Central memory CD8-positive, alpha-beta T cell (primary cell): ENCODE measurements at places on chromosomes 6 and 20.

GRCh38 chr6:64023693-64024092 lies 388.1 kb downstream of the PHF3 start:
- H3K4me3 ChIP-seq: no peak overlapping the region
- H3K27me3 ChIP-seq: no peaks in the 10 kb centered on the region
- H3K36me3 ChIP-seq: no peaks in the 10 kb centered on the region
- no peaks in the 10 kb centered on the region for H3K4me1 ChIP-seq

GRCh38 chr6:144447472-144447871 lies 162.3 kb downstream of the UTRN start:
- H3K27me3 ChIP-seq: no peaks in the 10 kb centered on the region
- no peak for DNase-seq
- no peak overlapping the region for H3K4me3 ChIP-seq
- peaks cover under 1% of the 10 kb centered on the region for H3K4me1 ChIP-seq
- no peak overlapping the region for H3K27ac ChIP-seq

GRCh38 chr6:56715741-56716140 lies 73.1 kb upstream of the DST start:
- DNase-seq: no peak
- no peak overlapping the region for H3K4me3 ChIP-seq
- H3K27ac ChIP-seq: no peak overlapping the region
- H3K36me3 ChIP-seq: no peaks in the 10 kb centered on the region

DNA sequence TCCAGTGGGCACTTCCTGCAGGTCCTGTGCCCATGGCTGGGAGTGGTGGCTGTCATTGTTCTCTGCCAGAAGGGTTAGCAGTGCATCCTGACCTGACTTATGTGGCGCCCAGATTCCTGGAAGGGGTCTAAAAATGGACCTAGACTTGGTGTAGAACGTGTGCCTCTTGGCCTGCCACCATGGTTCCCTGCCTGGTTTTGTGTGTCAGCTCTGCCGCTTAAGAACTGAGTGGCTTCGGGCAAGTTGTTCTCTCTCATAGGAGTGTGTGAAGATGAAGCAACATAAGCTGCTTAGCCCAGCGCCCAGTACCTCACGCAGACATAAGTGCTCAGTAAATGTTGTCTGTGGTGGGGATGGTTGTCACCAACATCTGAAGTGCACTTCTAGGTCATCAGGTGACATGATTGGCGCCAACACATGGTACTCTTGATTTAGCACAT lies 52.1 kb downstream of the PTPN1 start:
- peaks cover 54% of the 10 kb centered on the region for H3K4me1 ChIP-seq
- H3K36me3 ChIP-seq: peaks cover 60% of the 10 kb centered on the region
- no peak overlapping the region for H3K4me3 ChIP-seq
- DNase-seq: no peak

DNA sequence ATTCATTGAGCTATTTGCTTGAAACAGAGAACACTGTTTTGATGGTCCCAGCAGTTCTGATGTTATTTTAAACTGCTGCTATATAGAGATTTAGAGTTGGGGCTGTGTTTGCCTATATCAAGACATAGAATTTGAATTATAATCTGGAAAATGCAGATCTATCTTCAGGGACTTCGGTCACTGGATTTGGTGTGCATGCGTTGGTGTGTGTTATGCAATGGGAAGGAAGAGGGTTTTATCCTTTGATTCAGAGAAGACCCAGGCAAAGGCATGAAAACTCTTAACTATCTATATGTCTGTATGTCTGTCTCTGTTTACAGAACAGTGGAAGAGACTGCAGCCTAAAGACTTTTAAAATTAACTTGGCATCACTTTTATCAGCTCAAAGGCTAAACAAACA lies 2.0 kb downstream of the ADGRB3 start:
- no peak overlapping the region for H3K4me3 ChIP-seq
- peaks cover 37% of the 10 kb centered on the region for H3K27me3 ChIP-seq
- no peak for DNase-seq
- no peaks in the 10 kb centered on the region for H3K36me3 ChIP-seq
- H3K27ac ChIP-seq: no peak overlapping the region

DNA sequence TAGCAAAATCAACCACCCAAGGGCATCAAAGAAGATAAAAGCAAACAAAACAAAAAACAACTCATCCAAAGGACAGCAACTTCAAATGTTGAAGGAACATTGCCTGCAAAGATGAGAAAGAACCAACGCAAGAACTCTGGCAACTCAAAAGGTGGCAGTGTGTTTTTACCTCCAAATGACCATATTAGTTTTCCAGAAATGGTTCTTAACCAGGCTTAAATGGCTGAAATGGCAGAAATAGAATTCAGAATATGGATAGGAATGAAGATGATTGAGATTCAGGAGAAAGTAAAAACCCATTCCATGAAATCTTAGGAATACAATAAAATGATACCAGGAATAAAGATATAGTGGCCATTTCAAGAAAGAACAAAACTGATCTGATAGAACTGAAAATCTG lies 9.8 kb upstream of the PI3 start:
- no peak overlapping the region for H3K4me3 ChIP-seq
- no peak for DNase-seq
- H3K4me1 ChIP-seq: no peaks in the 10 kb centered on the region
- no peak overlapping the region for H3K27ac ChIP-seq

GRCh38 chr6:52552278-52552643 lies 24.6 kb downstream of the TRAM2 start:
- no peak for DNase-seq
- H3K36me3 ChIP-seq: peaks cover 3% of the 10 kb centered on the region
- H3K27ac ChIP-seq: no peak overlapping the region
- no peak overlapping the region for H3K4me3 ChIP-seq
- no peaks in the 10 kb centered on the region for H3K27me3 ChIP-seq

GRCh38 chr20:50611128-50611810 lies 80.1 kb downstream of the RIPOR3 start:
- H3K36me3 ChIP-seq: peaks cover 4% of the 10 kb centered on the region
- peaks cover 17% of the 10 kb centered on the region for H3K27me3 ChIP-seq
- DNase-seq: no peak
- peak overlapping the region; percentile 53 for H3K27ac ChIP-seq
- H3K4me3 ChIP-seq: no peak overlapping the region

DNA sequence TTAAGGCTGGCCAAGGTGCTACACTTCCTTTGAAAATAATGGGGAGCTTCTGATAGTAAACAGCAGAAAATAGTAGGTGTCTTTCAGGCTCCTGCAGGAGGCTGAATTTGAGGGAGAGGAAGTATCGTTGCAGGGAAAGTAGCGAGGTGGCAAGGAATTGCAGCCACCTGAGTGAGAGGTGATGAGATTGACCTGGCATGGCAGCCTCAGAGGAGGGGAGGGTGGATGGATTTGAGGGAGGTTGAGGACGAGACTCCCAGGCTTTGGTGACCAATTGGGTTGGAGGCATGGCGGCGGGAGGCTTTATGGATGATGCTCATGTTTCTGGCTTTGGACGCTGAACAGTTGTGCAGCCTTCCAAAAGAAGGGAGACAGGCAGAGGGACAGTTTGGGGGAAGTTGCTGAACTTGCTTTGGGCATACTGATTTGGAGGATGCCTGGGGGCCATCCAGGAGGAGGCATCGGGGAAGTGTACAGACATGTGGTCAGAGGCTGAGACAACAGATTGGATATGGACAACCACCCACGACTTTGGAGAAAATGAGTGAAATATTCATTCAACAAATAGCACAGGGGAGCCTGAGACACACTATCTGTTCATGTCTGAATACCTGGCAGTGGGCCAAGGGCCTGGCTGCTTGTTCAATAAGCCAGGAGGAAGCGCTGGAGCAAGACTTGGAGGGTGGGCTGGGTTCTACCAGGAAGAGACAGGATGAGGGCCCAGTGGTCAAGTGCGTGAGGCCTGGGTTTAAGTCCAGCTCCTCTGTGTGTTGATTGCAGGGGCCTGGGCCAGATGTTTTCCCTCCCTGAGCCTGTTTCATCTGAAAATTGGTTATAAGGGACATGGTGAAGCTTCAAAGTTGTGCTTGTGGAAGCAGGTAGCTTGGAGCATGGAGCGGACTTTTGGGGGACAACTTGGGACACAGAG lies 113.2 kb downstream of the CEBPB start:
- DNase-seq: no peak
- H3K4me1 ChIP-seq: no peaks in the 10 kb centered on the region
- no peak overlapping the region for H3K4me3 ChIP-seq
- peaks cover 2% of the 10 kb centered on the region for H3K36me3 ChIP-seq
- no peaks in the 10 kb centered on the region for H3K27me3 ChIP-seq
- no peak overlapping the region for H3K27ac ChIP-seq

DNA sequence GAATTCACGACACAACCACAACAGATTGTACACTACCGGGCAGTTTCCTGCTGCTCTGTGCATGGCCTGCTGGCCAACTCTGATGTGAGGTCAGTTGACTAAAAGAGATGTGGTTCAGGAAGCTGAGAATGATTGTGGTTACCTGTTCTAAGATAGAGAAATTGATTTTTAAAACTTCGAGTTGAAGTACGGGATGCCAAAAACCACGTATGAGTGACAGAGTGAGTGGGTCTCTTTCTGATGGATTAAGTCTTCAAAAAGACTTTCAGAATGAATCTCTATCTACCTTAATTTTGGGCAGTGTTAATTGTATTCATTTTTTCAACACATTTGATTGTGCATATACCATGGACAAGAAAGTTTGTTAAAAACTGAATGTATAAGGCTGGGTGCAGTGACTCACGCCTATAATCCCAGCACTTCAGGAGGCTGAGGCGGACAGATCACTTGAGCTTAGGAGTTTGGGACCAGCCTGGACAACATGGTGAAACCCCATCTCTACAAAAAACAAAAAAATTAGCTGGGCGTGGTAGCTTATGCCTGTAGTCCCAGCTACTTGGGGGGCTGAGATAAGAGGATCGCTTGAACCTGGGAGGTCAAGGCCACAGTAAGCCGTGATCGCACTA lies 121.2 kb downstream of the SGK1 start:
- no peaks in the 10 kb centered on the region for H3K27me3 ChIP-seq
- H3K4me3 ChIP-seq: no peak overlapping the region
- H3K4me1 ChIP-seq: no peaks in the 10 kb centered on the region
- H3K27ac ChIP-seq: no peak overlapping the region

GRCh38 chr6:123201869-123202372 lies 205.9 kb downstream of the CLVS2 start:
- H3K36me3 ChIP-seq: no peaks in the 10 kb centered on the region
- H3K4me1 ChIP-seq: no peaks in the 10 kb centered on the region
- no peaks in the 10 kb centered on the region for H3K27me3 ChIP-seq

- H3K36me3 ChIP-seq: no peaks in the 10 kb centered on the region
Measured at GRCh38 chr6:45148278-45148677, 179.9 kb upstream of the RUNX2 start.

GRCh38 chr6:149217466-149217888 lies 100.0 kb upstream of the TAB2 start:
- H3K27me3 ChIP-seq: no peaks in the 10 kb centered on the region
- no peak overlapping the region for H3K27ac ChIP-seq
- DNase-seq: no peak

DNA sequence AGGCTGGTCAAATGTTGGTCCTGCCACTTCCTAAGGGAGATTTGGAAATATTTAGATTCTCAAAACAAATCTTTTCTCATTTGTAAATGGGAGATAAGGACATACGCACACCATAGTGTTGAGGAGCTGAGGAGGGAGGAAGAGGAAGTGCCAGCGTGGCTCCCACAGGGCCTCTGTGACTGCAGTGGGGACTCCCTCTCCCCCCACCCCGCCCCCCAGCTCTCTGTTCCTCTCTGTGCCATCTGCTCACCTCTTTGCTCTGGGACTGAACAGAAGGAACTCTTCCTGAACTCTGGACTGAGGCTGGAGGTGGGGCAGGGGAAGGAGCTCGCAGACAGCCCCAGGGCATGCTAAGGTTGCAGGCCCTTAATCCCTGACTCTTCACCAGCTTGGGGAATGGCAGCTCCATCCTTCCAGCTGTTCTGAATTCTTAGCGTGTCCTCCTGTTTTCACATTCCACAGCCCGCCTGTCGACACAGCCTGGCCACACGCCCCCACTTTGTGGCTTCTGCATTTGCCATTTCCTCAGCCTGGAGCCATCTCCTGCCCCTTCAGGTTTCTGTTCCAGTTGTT lies 11.4 kb downstream of the DDX27 start:
- H3K36me3 ChIP-seq: peaks cover 75% of the 10 kb centered on the region
- no peak for DNase-seq
- peak overlapping the region; percentile 19 for H3K27ac ChIP-seq
- no peak overlapping the region for H3K4me3 ChIP-seq
- H3K4me1 ChIP-seq: peaks cover 23% of the 10 kb centered on the region

DNA sequence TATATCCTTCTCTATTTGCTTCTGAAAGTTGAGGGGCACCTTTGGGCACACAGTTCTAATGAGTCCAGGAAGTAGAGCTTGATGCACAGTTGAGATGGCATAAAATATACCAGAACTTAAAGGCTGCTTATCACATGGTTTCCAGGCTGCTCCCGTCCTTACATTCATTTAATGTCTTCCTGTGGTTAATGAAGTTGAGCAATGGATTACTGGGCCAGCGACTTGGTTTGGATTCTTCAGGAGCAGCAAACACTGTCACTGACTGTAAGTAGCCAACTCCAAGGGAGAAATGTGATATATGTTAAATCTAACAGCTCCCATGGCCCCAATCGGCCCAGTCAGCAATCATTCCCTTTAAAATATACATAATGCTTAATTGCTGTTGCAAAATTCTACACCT lies 9.0 kb upstream of the TSHZ2 start:
- H3K4me1 ChIP-seq: no peaks in the 10 kb centered on the region
- H3K27ac ChIP-seq: no peak overlapping the region
- no peak overlapping the region for H3K4me3 ChIP-seq
- no peaks in the 10 kb centered on the region for H3K36me3 ChIP-seq

- H3K27me3 ChIP-seq: peaks cover 22% of the 10 kb centered on the region
- DNase-seq: no peak
- H3K27ac ChIP-seq: no peak overlapping the region
- H3K4me3 ChIP-seq: no peak overlapping the region
Measured at GRCh38 chr6:108737594-108738546, 110.4 kb upstream of the ARMC2 start.

DNA sequence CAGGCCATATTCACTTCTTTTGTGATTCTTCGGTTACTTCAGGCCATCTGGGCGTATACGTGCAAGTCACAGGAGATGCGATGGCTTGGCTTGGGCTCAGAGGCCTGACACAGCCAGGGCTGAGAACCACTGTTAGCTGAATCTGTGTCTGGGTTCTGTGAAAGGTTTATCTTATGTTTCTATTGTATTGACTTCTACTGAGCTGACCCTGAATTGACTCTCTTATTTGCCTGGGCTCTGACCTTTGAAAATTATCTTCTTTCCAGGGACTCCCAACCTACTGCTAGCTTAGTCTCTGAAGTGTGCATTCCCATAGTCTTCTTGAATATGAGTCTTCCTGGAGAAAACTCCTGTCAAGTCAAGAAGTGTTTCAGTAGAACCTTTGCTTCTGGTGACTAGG lies 226.4 kb upstream of the SOX4 start:
- H3K36me3 ChIP-seq: no peaks in the 10 kb centered on the region
- peaks cover 52% of the 10 kb centered on the region for H3K27me3 ChIP-seq
- no peak overlapping the region for H3K27ac ChIP-seq
- no peak overlapping the region for H3K4me3 ChIP-seq

- peaks cover 57% of the 10 kb centered on the region for H3K27me3 ChIP-seq
- no peak overlapping the region for H3K27ac ChIP-seq
- H3K4me3 ChIP-seq: no peak overlapping the region
- peaks cover 8% of the 10 kb centered on the region for H3K4me1 ChIP-seq
- DNase-seq: no peak
Measured at GRCh38 chr6:111091987-111092386, 4.7 kb downstream of the SLC16A10 start.
